ENCODE measurements at places on chromosomes 1 and 21.
A peak's percentile ranks its signal among the peaks of the same experiment; 100 is the strongest.

DNA sequence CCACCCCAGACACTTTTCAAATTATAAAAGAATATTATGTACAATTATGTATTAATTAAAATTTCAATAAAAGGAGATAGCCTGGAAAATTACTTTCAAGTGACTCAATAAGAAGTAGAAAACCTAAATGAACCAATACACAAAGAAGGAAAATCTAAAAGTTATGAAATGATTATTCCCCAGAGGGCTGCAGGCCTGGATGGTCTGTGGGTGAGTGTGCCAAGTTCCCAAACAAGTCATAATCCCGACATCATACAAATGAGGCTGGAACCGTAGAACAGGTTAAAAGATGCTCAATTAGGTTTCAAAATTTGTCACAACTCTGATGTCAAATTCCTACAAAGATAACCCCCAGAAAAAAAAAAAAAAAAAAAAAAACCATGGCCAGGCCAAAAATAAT is 12.7 kb downstream of the SPATC1L start:
- DNase-seq, result no peak

DNA sequence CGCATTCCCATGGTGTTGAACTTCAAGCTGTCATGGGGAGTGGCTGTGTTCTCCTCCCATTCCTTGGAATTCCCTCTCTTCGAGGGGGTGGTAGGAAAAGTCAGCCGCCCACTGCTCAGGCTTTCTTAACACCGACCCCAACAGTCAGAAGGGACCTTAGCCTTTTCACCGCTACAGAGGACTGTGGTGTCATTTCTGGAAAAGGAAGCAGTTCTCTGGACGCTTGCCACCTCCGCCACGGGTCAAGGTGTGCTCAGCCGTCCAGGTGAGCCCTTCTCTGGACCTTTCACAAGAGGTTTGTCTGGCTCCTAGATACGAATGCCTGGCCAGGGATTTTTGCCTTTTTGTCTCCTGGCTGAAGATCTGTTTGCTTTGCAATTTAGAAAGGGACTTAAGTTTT is 31.8 kb downstream of the CLIC6 start:
- no peak for DNase-seq

- DNase-seq, result no peak
Measured at GRCh38 chr1:94048413-94049164, 72.4 kb downstream of the ABCA4 start.

DNA sequence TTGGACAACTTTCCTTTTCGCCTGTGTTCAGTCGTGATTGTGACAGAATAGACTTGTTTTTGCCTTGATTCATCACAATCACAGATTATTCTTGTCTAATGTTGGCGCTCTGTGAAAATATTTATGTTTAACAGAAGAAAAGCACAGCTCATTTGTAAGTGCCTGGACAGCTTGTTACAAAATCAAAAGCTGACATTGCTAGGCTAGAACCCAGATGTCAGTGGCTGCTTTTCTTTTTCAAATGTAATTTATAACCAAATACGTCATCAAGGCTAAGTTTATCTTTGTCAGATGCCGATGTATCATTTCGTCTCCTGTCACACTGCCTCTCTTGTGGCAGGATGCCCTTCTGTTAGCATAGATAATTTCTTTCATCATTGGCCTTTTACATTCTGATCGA is 1227.3 kb downstream of the PLA2G4A start:
- no peak for DNase-seq

- DNase-seq, result peak; percentile 19
Measured at GRCh38 chr1:81550753-81551152, 250.0 kb upstream of the ADGRL2 start.

GRCh38 chr21:32516756-32517649 is 68.3 kb downstream of the TCP10L start:
- DNase-seq, result no peak

DNA sequence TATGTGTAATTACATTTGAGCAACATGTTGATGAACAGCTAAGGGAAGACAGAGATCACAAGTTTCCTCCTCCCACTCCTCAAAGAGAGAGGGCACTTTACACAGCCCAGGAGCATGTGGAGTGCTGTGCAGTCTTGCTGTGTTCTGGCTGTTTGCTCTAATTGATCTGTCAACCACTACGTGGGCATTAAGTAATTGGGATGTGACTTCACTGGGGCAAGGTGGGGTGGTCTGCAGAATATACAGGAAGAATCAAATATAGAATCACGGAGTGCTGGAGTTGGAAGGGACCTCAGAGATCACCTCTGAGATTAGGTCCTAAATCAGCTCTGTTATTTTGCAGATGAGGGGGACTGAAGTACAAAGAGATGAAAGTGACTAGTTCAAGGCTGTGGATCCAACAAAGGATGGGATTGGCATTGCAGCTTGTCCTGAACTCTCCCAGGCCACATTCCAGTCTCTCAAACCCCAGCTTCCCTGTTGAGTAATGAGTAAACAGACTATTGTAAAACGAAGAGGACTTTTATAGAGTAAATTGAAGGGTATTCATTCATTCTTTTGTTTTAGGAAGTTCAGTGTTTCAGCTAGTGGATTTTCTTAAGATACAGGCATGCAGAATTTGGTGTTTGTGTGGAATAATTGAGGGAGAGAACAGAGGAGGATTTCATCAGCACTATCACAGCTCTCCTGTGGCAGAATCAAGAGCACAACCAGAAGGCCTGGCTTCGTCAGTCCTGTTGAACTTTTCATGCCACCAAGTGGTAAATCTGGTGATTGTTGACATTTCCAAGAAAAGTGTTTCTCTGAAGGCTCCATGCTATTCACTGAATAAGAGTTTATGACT is 22.4 kb downstream of the NOS1AP start:
- DNase-seq, result no peak

- no peak for DNase-seq
Measured at GRCh38 chr1:99327357-99327756, 63.1 kb downstream of the PLPPR4 start.

- peak; percentile 67 for DNase-seq
Measured at GRCh38 chr1:169999331-169999741, 75.2 kb downstream of the KIFAP3 start.

- DNase-seq, result no peak
Measured at GRCh38 chr1:150549496-150550221, 451 bp downstream of the ADAMTSL4 start.

- DNase-seq, result peak; percentile 28
Measured at GRCh38 chr1:54982739-54983138, 2.3 kb downstream of the TMEM61 start.

GRCh38 chr1:66502086-66502485 is 31.9 kb upstream of the SGIP1 start:
- DNase-seq, result no peak

GRCh38 chr1:233780049-233780448 is 124.4 kb upstream of the SLC35F3 start:
- DNase-seq, result no peak

DNA sequence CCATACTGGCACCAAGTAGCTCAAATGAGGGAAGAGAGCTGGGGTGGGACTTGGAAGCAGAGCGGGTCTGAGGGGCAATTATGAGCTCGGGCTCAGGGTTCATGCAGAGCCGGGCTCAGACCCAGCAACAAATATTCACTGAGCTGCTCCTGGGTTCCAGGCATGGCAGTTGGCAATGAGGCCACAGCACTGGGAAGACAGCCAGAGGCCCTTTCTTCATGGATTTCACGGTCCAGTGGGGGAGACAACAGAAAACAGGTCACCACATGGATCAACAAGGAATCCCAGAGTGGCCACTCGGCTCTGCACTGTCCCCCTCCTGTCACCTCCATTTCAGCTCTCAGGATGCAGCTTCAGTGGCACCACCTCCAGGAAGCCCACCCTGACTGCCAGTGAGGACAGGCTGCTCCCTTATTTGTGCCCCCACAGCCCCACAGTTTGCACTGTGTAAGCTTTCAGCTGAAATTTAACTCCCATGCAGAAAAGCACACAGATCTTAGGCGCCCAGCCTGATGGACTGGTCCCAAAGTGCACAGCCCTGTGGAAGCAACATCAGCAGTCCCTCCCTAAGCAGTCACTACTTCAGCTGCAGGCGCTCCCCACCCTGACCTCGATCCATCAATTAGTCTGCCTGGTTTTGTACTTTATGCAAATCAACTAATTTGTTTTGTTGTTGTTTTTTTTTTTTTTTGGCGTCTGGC is 22.4 kb downstream of the ARHGEF19 start:
- no peak for DNase-seq

- no peak for DNase-seq
Measured at GRCh38 chr21:27112186-27112585, 145.3 kb upstream of the ADAMTS5 start.

- DNase-seq, result no peak
Measured at GRCh38 chr1:12148958-12149790, 17.6 kb upstream of the TNFRSF1B start.

GRCh38 chr1:75133750-75134646 is at the start of gene LHX8:
LHX8 (plus strand) TSS chr1:75134388; CDS start chr1:75136615, 2,227 bp downstream.
- DNase-seq, result no peak

DNA sequence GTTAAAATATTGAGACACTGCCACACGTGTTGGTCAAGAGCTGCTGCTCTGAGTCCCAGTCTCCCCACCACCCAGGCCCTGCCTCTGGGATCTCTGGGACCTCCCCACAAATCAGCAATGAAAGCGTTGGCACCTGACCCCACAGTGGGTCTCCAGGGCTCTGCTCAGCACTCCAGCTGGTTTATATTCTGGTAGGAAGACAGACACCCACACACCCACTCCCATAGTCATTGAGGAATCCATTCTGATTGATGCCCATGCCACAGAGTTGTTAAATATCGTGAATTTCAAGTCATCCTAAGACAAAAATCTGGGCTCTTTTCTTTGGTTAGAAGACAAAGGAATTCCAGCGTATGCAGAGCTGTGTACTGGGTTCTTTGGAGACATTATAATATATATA is 91.6 kb downstream of the KIF26B start:
- no peak for DNase-seq

GRCh38 chr21:31022306-31022705 is 16.0 kb downstream of the KRTAP19-8 start:
- DNase-seq, result no peak

GRCh38 chr1:17404034-17404684 is 32.2 kb downstream of the PADI6 start:
- DNase-seq, result no peak

- DNase-seq, result no peak
Measured at GRCh38 chr1:11521582-11522399, 42.8 kb downstream of the DISP3 start.

GRCh38 chr1:240616018-240616417 is 4.1 kb upstream of the GREM2 start:
- DNase-seq, result no peak

GRCh38 chr1:15272782-15273127 is 25.7 kb downstream of the FHAD1 start:
- no peak for DNase-seq

- DNase-seq, result no peak
Measured at GRCh38 chr1:234001817-234002216, 97.3 kb downstream of the SLC35F3 start.

DNA sequence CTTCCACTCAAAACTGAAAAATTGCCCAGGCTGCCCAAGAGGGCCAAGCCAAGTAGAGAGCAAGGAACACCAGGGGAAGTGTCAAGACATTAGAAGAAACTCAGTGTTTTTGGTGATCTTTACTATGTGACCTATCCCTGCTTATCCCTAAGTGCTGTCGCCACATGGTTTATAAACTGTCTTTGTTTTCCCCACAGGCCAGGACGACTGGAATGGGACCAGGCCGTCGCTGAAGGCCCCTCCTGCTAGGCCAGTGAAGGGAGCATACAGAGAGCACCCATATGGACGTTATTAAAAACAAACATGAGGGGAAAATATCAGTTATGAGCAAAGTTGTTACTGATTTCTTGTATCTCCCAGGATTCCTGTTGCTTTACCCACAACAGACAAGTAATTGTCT is 28.7 kb downstream of the KHDRBS1 start:
- no peak for DNase-seq

- DNase-seq, result peak; percentile 32
Measured at GRCh38 chr1:7752512-7753417, 18.3 kb upstream of the VAMP3 start.

DNA sequence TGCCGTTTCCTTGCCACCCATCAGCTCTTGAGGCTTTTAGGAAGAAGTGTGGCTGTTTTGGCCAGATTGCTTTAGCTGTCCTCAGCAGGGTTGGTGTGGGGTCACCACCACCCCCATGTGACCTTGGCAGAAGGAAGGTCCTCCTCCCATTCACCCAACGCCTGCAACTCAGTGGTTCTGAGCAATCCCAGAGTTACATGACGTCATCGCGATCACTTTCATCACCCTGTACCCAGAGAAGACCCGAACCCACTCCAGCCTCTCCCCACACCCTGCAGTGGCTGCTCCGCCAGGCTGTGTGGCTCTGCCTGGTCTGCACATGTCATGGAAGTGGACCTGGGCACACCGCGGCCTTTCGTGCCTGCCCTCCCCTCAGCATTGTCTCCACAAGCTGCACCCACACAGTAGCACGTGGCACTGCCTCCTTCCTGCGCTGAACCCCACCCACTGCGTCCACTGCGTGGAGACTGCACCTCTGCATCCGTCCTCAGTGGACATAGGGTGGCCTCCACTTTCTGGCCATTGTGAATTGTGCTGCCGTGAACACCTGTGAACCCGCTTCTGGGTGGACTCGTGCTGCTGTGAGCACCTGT is 16.5 kb downstream of the FAAP20 start:
- no peak for DNase-seq

- DNase-seq, result no peak
Measured at GRCh38 chr21:34877485-34878128, 171.5 kb downstream of the RUNX1 start.

GRCh38 chr1:66220477-66220876 is 313.5 kb upstream of the SGIP1 start:
- no peak for DNase-seq

GRCh38 chr1:31510304-31510703 is 66.0 kb upstream of the TINAGL1 start:
- no peak for DNase-seq

DNA sequence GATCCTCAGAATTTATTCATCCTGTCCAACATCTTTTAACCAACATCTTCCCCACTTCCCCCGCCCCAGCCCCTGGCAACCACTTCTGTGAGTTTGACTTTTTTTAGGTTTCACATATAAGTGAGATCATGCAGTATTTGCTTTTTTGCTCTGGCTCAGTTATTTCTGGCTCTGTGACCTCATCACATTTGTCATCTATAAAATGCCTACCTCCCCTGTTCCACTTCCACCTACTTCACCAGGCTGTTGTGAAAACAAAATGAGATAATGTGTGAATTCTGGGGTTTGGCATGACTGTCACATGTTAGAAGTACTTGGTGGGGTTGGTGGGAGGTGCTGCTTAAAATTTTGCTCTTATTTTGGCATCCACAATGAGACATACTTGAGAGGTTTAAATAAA is 18.4 kb downstream of the HHAT start:
- DNase-seq, result no peak

DNA sequence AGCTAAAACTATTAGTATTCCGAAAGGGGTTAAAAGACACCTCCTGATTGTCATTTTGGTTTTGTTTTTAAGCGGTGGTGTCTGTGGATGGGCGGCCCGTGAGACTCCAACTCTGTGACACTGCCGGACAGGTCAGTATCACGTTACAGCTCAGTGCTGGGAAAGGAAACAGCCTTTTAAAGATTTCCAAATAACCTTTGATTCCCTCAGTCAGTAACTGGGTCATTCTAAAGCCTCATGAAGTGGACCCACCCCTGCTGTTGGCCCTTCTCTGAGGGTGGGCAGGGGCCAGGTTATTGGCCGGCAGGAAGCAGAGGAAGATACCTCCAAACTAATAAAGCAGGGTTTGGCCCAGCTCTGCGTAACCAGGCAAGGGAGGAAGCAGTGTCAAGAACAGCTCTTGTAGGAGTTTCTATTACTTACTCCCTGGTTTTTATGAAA is 2.3 kb downstream of the RHOU start:
- no peak for DNase-seq

- no peak for DNase-seq
Measured at GRCh38 chr1:13753636-13754402, 53.8 kb downstream of the PRDM2 start.

GRCh38 chr1:112371775-112372174 is 24.2 kb upstream of the CTTNBP2NL start:
- no peak for DNase-seq
